Stimulated activated CD4-positive, alpha-beta T cell treated with anti-CD3 and anti-CD28 coated beads, TNF-alpha, amount 100 ng/mL, for 1 hour (primary cell): ENCODE measurements at places on chromosomes 2 and 18.

DNA sequence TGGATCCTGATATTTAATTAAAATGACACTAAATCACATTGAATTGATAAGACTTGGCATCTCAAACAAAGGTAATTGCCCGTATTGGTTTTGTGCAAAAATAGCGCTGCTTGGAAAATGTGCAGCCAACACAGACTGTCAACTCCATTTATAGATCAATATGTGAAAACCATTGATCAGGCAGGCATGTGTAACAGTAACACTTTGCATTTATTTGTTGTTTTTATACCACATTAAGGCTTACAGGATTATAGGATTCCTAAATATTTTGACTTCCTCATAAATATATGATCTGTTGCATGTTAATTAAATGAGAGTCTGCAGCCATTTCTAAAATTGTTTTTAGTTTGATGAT lies 30.2 kb downstream of the ARHGAP15 start:
- no peak for DNase-seq

DNA sequence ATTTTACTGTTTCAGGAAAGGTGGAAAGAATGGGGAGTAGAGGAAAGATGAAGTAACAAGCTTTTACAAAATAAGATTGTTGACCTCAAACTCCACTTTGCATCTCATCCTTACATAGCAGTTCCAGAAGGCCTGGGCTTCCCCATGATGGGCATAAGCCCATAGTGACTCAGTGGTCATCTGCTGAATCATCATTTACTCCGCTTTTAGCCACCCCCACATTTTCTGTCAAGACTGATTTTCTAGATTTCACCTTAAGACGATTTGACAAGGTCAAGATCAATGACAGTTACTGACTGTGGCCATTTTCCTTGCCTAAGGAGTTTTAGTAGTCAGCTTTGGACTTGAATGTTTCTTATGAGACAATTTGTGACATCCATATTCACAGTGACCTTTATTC lies 49.4 kb downstream of the PLEKHM3 start:
- DNase-seq: no peak

- DNase-seq: no peak
Observed at GRCh38 chr2:190156530-190157212, 94.1 kb upstream of the MSTN start.

DNA sequence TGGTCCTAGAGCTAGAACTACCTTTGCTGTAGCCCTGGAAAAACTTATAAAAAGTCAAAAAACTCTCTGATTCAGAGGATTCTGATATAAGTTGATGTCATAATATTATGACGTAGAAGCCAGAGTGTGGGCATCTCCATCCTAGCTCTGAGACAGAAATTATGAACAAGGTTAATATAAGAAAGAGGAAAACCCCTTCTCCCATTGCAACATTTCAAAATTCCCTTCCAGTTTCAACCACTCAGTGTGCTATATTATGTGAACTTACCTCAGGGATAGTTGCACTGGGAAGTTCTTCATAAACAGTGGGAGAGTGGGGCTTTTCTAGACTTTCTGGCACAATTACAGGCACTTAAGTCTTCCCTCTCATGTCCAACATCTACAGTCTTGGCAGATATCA lies 171.6 kb downstream of the PIK3C3 start:
- DNase-seq: no peak

DNA sequence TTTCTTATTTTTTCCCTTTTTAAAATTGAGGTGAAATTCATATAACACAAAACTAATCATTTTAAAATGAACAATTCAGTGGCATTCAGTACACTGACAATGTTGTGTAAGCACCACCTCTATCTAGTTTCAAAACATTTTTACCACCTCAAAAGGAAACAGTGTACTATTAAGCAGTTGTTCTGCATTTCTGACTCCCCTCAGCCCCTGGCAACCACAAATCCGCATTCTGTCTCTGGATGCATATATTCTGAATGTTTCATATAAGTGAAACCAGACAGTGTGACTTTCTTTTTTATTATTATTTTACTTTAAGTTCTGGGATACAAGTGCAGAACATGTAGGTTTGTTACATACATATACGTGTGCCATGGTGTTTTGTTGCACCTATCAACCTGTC lies 19.2 kb upstream of the TANK start:
- no peak for DNase-seq

GRCh38 chr2:25105336-25106085 lies 62.9 kb downstream of the POMC start:
- DNase-seq: no peak

- no peak for DNase-seq
Observed at GRCh38 chr2:189641590-189641989, 19.7 kb upstream of the ASNSD1 start.

GRCh38 chr2:13474538-13474937 lies 757.8 kb downstream of the TRIB2 start:
- DNase-seq: no peak
